Activated CD4-positive, alpha-beta T cell treated with anti-CD3 and anti-CD28 coated beads for 1 hour (primary cell): ENCODE measurements at places on chromosomes 7 and 10.

DNA sequence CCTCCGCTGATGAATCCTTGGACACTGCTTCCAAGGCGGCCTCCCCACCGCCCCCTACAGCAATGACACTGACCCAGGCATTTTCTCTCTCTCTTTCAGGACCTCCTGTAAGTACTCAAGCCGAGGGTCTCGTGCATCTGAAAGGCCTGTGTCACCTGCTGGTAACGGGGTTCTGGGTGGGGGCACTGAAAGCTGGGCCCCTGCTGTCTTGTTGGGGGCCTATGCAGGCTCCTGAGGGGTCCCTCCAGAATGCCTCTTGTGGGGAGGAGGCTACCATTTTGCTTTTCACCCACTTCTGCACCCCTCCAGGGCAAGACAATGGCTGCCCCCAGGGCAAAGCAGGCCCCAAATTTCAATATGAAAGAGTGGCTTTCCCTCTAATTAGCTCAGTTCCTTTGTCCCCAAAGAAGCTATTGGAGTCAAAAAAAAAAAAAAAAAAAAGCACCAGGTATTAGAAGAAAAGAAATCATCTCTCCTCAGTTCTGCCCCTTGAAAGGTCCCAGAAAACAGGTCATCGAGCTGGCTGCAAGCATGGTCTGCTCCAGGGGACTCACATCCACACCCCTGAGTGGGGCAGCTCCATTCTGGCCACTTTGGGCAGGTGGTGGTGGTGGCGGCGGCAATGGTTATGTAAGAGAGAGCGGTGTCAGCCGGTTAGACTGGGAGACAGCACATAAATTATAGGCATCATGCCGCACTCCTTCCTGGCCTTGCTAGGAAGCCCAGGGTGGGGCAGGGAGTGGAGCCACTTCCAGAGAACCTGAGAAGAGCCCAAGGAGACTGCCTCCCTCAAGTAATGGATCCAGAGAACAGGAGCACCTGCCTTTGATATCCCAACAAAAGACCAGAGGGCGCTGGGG is 66.2 kb downstream of the COL13A1 start:
- DNase-seq = no peak

- no peak for DNase-seq
Observed at GRCh38 chr7:156889089-156889488, 3.9 kb downstream of the LMBR1 start.

GRCh38 chr10:131115321-131115720 is 196.2 kb downstream of the TCERG1L start:
- no peak for DNase-seq

DNA sequence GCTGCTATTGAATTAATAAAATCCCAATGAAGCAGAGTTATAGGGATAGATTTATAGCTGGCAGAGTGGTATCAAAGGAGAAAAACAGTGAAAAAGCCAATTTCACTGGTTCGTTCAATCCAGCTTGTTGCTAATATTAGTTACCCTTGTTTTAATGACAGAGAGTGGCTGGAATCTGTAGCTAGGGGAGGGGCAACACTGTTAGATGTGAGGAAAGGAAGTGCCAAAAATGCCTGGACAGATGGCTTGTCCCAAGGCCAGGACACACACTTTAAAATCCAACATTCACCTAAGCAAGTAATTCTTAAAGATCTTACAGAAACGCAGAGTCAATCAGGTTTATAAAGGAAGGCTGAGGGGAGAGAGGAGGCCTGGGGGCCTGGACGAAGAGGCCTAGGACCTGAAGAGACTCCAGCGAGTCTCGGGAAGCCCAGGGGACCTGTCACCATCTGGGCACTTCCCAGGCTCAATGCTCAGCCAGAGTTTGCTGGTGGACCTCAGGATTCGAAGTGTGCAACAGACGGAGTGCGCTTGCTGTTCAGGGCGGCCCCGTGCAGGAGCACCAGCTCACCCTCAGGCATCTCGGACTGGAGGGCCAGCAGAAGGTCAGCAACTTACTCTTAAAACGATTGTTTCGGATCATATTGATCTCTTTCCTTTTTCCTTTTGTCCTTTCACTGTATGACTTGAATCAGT is 36.7 kb downstream of the TMEM248 start:
- DNase-seq = no peak

DNA sequence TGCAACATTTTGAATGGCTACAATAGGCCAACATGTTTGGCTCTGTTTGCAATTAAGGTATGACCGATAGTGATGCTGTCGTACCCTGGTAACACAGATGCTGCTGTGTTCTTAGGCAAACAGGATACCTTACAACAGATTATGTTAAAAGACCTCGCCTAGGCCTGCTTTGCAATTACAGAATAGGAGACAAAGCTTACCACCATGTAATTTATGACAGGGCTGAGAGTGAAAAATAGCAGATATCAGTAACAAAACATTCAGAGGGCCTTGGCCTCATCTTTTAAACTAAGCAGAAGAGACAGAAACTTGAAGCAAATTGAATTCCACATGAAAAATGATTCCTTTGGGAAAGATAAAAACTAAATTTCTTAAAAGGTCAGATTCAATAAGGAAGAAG is 29.4 kb upstream of the ABLIM1 start:
- DNase-seq = no peak

DNA sequence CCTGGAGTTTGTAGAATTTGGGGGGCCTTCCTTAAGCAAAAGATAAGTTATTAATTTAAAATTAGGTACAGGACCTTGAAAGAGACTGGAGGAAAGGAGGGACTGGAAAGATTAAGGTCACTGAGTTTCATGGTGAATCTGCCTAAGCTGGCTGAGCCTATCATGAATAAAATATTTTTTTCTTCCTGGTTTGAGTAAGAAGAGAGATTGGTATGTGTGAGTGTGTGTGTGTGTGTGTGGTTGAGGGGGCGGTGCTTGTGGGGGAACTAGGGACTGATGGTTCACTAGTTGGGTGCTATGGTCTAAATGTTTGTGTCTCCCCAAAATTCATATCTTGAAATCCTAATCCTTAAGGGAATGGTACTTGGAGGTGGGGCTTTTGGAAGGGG is 142.5 kb upstream of the PRKCQ start:
- no peak for DNase-seq

GRCh38 chr7:14720785-14721184 is 181.8 kb downstream of the DGKB start:
- DNase-seq = no peak

DNA sequence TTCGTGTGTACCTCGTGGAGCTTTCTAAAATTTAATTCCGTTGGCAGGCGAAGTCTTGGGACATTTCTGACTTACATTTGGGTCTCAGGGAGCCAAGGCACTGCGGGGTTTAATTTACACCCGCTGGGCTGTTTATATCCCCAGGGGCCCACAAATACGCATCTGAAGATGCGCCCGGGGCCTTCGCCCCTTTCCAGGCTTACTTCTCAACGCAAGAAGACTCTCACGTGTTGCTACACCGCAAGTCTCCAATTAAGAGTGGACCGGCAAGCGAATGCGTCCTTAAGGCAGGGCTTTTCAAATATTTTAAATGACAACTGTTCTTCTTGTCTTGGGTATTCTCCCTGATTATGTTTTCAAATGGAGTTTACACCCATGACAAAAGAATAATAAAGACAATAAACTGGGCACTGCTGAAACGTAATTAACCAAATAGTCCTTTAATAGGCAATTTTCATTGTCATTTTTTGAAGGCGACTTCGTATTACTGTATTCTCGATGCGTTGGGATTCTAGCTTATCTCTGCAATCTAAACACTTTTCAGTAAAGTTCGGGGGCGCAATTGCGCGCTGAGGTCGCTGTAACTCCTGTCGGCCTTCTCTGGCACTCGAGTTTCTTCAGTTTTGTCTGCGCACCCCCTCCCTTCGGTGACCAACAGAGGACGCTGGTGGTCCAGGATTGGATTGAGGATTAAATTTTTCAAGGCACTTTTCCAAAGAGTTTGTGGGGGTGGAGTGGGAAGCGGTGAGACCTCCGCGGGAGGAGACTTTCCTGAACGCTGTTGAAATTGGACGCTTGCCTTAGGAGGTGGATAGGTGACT is 837 bp upstream of the IGFBP3 start:
- DNase-seq = no peak

GRCh38 chr7:95026421-95027072 is 119.2 kb downstream of the PPP1R9A start:
- no peak for DNase-seq

GRCh38 chr10:26642896-26643653 is 54.4 kb upstream of the PDSS1 start:
- DNase-seq = no peak

GRCh38 chr7:92697414-92697813 is 107.2 kb upstream of the FAM133B start:
- no peak for DNase-seq

GRCh38 chr10:129963641-129964501 is at the start of gene EBF3:
Gene EBF3 (minus strand): TSS chr10:129964274. CDS start chr10:129963768, 506 bp downstream.
- DNase-seq = no peak

DNA sequence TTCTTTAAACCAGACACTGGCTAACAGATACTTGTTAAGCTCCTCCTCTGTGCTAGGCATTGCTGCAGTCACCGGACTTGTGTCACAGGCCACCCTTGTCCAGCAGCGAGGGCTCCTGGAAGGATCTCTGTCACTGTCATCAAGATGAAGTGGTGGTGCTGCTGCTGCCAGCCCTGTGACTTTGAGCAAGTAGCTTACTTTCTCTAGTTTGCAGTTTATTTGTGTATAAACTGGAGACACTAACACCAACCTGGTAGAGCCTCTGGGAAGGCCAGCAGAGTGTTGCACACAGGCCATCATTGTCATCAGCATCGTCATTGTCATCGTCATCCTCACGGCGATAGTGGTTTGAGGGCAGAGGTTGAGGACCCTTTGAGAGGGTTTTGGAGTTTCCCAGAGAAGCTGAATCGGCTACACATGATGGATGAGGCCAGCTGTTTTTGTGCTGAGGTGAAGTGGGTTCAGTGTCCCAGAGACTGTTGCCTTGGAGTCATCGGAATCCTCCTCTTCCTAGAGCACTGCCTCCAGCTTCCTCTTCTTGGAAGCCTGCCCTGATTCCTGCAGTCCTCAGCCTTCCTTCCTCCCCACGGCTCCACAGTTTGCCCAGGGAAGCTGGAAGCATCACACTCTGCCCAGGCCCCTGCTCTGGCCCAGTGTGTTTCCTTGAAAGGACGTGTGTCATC is 128.4 kb downstream of the GRK5 start:
- no peak for DNase-seq

- no peak for DNase-seq
Observed at GRCh38 chr10:4766454-4766853, 59.6 kb upstream of the AKR1E2 start.

GRCh38 chr10:37222046-37222445 is 96.6 kb downstream of the ANKRD30A start:
- DNase-seq = no peak

DNA sequence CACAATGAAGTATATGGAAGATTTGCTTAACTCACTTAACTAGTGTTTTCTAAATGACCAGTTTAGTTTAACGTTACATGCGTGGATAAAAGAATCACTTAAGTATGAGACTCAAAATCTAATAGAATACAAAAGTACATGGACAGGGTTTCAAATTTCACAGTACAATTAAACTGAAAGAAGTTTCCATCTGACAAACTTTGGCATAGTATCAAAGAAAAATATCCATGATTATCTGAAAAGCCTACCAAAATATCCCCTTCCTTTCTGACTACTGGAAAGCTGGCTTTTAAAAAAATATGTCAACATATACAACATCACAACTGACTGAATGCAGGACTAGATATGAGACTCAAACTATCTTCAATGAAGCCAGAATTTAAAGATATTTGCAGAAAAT is 164.8 kb downstream of the ZNF438 start:
- DNase-seq = no peak

DNA sequence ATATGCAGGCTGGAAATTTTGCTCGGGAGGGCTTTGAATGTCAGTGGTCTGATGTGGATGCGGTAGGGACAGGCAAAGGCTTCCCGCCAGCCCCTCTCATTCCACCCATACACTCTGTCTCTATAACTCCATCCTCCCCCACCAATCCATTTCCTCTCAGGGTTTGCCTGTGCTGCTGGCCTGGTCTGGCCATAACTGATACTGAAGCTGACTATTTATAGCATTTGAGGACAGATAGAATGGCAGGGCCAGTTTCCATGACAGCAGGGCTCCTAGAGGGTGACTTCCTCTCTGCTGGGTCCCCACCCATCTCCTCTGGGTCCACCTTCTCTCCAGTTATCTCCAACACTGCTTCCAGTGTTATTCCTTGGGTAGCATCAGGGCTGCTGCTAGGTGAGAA is 6.6 kb upstream of the PDLIM1 start:
- DNase-seq = no peak

DNA sequence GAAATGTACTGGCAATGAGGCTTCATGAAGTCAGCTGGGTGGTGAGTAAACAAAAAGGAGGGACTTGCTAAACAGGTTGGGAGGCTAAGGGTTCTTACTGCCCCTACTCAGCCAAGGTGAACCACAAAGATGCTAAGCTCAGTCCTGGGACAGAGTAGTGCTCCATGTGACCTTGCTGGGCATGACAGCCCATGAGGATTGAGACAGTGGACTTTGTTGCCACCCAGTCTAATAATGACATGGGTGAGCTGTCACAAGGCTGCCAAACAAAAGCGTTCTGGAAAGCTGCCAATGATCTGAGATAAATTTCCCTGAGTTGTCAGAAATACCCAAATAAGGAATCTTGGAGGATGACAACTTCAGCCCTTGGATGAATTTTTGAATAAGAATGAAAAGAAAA is 75.2 kb downstream of the CLEC2L start:
- DNase-seq = no peak

DNA sequence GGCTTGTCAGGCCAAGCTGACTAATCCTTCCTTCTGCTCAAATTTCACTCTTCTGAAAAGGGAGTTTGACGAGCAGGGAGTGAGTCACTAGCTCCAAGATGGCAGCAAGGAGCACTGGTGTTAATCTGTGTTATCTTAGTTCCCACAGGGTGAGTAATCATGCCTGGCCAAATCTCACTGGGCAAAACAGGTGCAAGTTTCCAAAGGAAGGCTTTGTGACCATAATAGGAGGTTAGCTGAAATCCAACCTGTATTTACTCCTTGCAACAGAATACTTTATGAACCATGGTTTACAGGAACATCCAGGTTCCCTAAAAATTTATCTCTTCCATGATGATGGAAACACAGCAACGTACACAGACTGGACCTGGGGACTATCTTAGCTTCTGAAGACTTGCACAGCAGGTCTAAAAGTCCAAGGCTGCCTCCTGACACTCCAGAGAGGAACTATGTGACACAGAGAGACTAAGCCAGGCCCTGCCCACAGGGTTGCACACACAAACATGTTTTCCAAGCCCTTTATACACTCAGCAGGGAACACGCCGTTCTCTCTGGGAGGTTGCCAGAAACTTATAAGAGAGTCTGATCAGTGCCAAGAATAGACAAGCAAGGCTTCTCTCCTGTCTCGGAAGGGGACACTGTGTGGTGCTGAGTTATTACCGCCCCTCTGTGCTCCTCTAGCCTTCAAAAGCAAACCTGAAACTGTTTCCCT is 46.3 kb downstream of the PDK4 start:
- DNase-seq = no peak

- no peak for DNase-seq
Observed at GRCh38 chr10:110036640-110037039, 28.9 kb downstream of the ADD3 start.

GRCh38 chr10:116728526-116729096 is 13.8 kb downstream of the HSPA12A start:
- DNase-seq = no peak

- no peak for DNase-seq
Observed at GRCh38 chr10:62618576-62619412, 185.7 kb upstream of the ADO start.

- no peak for DNase-seq
Observed at GRCh38 chr7:143909863-143910262, 7.9 kb upstream of the TCAF1 start.

- DNase-seq = no peak
Observed at GRCh38 chr7:157462419-157462771, 125.6 kb downstream of the DNAJB6 start.
